NCI-H2081 (cell line): ENCODE measurements at places on chromosomes 12 and 14.

GRCh38 chr14:96062506-96062905, 23.3 kb downstream of the C14orf132 start:
- no peak for DNase-seq

DNA sequence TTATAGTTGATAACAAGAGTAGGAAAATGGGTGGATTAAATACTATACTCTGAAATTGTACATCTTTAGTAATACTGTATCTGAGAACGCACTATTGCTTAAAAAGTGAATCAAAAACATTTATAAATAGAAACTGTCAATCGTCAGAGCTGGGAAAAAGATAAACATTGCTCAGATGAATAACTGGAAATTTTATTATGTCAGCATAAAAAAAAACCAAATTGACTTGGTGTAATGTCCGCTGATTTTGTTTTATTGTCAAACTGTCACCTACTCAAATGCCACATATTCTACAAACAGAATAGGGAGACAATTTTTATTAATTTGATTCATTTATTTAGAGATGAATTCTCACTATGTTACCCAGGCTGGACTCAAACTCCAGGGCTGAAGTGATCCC, 109.3 kb upstream of the TMTC1 start:
- DNase-seq: no peak

- no peak for DNase-seq
Measured at GRCh38 chr14:51228890-51229289, 11.2 kb upstream of the TMX1 start.

- no peak for DNase-seq
Measured at GRCh38 chr12:78004249-78005093, 173.8 kb downstream of the NAV3 start.

- DNase-seq: no peak
Measured at GRCh38 chr12:2453076-2453760, 341.6 kb upstream of the FKBP4 start.

- DNase-seq: no peak
Measured at GRCh38 chr12:115456946-115457689, 773.1 kb upstream of the TBX3 start.

- DNase-seq: no peak
Measured at GRCh38 chr12:128459067-128459466, 192.1 kb downstream of the TMEM132C start.

GRCh38 chr12:106003297-106003696, 135.5 kb downstream of the NUAK1 start:
- no peak for DNase-seq

GRCh38 chr14:103623883-103624482, 5.0 kb upstream of the KLC1 start:
- no peak for DNase-seq

DNA sequence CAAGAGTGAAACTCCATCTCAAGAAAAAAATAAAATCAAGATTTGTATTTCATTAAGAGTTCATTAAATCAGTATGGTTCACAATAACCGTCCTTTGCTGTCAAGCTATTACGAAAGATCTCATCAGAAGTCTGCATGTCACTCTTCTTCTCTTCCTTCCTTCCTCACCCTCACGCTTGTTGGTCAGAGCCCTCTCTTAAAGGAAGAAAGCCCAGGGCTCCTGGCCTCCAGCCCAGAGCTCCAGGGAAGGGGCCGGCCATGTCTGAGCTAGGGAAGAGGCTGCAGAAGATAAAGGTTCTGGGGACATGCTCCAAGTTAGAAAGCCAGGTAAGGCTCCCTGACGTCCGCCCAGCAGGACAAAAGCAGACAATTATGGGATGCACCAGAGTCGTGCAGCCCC, 43.1 kb upstream of the DLK1 start:
- DNase-seq: no peak

- DNase-seq: no peak
Measured at GRCh38 chr14:99513183-99513694, 32.0 kb downstream of the CCNK start.

DNA sequence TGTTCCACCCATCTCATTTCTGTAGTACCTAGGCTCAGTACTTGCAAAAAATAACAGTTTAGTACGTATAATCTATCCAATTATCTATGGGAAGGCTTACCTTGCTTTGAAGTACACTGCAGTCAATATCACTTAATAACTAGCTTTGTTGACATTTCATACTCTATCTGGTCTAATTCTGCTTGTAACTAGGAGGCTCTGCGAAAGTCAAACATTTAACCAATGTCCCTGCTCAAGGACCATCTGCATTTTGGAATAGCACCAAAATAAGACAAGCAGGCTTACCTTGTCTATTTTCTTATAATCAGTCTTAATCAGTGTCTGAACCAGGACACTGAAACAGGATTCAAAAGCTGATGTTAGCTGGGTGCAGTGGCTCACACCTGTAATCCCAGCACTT, 39.9 kb downstream of the SLC25A47 start:
- peak; percentile 82 for DNase-seq

DNA sequence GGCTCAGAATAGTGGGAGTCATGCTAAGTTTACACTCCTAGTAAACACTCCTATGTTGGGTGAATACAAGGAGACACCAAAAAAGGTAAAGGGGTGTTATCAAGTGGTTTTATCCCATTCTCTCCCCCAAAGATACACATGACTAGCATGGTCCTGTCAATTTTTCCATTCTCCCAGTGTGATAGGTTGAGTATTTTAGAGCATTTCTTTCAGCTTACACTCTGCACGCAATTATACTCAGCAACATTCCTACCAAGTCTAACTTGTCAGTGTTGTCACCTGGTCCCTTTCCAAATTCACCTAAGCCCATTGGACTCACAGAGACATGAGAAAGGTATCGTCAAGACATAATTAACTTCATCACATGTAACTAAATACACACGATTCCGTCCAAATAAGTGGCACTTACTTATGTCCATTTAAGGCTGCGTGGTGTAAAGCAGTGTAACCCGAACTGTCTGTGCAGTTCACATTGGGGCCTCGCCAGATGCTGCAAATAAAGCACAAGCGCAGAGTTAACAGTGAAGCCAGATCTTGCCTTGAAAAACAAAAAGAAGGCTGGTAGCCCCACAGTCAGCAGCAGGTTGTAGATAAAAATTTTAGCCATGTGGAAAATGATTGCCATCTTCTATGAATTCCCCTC, 159.7 kb downstream of the ANKS1B start:
- peak; percentile 49 for DNase-seq

GRCh38 chr14:51931308-51931707, 58.0 kb upstream of the RTRAF start:
- DNase-seq: no peak

GRCh38 chr14:68965261-68965761, 13.8 kb downstream of the ACTN1 start:
- DNase-seq: no peak
